ENCODE measurements at places on chromosomes 7 and 10.

DNA sequence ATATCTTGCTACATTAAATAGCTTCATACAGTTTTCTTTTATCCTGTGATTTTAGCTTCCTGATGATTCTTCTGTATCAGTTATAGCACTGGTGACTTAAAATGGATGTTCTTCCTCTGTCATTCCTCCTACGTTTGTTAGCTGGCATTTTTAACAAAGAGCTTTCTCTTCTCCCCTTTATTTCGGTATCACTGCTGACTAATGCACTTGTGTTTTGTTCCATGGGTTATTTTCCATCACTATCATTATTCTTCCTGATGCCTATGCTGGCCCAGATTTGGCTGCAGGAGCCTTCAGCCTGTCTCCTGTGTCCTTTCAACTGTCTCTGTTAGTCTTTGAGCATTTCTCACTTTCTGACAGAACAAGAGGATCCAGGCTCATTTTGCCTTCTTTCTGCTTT is 13.1 kb downstream of the BMS1 start:
- no peaks in the 10 kb centered on the region for H3K27me3 ChIP-seq
- H3K27ac ChIP-seq: no peak overlapping the region
- H3K4me3 ChIP-seq: no peak overlapping the region
- H3K36me3 ChIP-seq: peaks cover 49% of the 10 kb centered on the region
- no peaks in the 10 kb centered on the region for H3K4me1 ChIP-seq
- no peak for DNase-seq

DNA sequence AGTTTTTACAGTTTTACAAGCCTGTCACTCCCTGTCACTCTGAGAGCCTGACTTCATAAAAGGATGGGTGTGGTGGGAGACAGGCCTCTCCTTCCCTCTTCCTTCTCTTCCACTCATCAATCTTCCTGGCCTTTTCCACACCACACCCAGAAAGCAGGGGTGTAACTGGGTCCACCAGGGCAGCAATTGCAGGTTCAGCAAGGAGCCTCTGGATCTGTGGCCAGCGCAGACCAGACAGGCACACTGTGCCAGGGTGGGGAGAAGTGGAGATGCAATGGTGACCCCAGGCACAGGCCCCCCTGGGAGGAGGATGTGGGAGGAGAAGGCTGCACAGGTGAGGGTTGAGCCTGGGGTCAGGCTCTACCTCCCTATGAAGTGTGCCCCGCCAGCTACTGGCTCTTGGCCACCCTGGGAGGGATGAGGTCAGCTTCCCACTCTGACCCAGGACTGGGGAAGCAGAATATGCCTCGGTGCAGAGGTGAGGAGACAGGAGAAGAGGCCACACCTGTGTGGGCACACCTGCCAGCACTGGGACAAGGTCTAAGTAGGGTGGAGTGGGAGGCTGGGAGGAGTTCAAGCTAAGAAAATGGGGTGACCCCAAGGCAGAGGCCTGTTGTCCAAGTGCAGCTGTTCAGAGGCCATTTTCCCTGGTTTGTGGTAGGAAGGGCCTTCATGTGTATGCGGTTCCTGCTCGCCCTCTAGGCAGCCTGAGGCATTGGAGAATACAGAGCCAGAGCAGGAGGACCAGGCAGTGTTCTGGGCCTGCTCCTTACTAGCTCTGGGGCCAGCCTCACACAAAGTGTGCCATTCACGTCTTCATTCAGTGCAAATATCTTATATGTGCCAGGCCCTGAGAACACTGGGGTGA is 20.2 kb upstream of the TMEM72 start:
- H3K27ac ChIP-seq: no peak overlapping the region
- no peaks in the 10 kb centered on the region for H3K4me1 ChIP-seq
- DNase-seq: no peak
- H3K36me3 ChIP-seq: no peaks in the 10 kb centered on the region
- no peak overlapping the region for H3K4me3 ChIP-seq

DNA sequence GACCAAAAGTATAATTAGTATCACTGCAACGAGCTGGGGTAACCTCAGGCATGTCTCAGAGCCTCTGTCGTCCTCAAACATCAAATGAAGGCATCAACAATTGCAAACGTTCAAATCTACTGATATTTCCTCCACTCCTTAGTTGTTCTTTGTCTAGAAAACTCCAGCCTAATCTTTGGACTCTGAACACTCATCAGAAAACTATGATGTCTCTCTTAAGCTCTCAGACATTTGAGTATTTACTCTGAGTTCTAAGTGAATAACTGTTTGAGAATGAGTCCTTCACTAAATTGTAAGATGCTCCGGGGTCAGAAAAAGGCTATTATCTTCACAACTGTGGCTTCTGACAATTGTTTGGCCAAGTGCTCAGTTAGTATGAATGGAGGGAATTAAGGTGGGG is 536.4 kb downstream of the NRG3 start:
- H3K4me3 ChIP-seq: no peak overlapping the region
- H3K27ac ChIP-seq: no peak overlapping the region
- no peaks in the 10 kb centered on the region for H3K36me3 ChIP-seq
- no peak for DNase-seq

DNA sequence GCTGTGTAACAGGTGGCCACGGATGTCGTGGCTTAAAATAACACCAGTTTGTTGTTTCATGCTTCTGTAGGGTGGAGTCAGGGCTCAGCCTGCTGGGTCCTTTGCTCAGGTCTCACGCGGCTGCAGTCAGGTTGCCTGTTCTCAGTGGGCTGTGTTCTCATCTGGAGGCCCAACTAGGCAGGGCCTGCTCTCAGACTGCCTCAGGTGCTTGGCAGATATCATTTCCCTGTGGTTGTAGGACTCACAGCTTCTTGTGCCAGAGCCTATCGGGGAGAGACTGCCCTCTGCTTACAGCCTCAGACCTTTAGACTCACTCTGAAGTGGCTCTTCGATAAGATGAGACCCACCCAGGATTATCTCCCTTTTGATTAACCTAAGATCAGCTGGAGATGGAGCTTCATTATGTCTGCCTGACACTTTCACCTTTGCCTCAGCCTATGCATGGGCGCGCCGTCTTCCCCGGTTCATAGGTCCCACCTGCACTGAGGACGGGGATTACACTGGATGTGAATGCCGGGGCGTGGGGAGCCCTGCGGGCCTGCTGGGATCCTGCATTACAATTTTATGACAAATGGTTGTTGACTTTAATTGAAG is 55.3 kb downstream of the INPP5A start:
- no peak overlapping the region for H3K4me3 ChIP-seq
- H3K36me3 ChIP-seq: peaks cover 5% of the 10 kb centered on the region
- no peaks in the 10 kb centered on the region for H3K27me3 ChIP-seq
- no peak for DNase-seq
